Stimulated activated CD4-positive, alpha-beta T cell treated with anti-CD3 and anti-CD28 coated beads, Interleukin-2, amount 100 ng/mL, for 24 hours (primary cell): ENCODE measurements at places on chromosomes 13 and 19.

DNA sequence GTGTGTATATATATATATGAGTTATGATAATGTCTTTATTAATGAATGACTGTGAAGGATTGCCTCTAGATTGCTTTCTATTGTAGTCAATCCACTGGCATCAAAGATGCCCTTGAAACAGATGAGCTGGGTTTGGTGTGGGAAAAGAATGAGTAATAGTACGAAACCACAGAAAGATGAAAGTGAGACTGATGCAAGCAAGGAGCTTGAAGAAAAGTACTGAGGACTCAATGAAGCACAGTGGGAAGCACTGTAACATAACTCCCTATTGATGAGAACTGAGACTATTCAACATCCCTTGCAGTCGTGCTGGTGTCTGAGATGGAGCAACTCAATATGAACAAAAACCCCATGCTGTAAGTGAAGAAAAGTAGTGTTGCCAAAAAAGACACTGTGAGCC, 1794.2 kb downstream of the SLITRK5 start:
- no peak for DNase-seq

DNA sequence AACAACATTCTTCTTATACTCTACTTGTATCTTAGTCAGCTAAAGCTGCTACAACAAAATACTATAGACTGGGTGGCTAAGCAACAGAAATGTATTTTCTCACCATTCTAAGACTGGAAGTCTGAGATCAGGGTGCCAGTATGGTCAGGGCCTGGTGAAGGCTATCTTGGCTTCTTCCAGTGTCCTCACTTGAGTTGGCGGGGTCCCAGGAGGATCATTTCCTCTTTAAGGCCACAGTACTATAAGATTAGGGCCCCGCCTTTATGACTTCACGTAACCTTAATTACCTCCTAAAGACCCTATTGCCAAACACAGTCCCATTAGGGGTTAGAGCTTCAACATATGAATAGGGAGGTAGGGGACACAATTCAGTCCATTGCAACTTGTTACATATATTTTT, 30.7 kb upstream of the DOCK9 start:
- no peak for DNase-seq

DNA sequence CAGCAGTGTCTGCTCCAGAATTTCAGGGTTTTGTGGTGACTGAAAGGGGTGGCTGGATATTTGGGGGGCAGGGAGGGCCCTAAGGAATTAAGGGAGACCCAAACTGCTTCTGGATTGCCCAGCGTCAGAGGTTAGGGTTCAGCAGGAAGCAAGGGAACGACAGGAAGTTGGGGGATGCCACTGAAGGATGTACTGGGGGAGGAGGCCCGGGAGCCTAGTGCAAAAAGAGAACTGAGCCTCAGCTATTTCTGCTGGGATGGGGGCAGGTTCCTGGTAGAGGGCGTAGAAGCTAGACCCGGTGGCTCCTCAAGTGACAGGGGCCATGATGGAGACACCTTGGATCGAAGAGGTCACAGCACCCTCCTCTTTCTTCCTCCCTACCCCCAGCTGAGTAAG, 1.1 kb downstream of the CYP2S1 start:
- DNase-seq, result no peak

- no peak for DNase-seq
These were observed 20.3 kb downstream of the LYL1 start for GRCh38 chr19:13082192-13083007.

- no peak for DNase-seq
These were observed 9.8 kb downstream of the MVB12A start for GRCh38 chr19:17429641-17430113.

DNA sequence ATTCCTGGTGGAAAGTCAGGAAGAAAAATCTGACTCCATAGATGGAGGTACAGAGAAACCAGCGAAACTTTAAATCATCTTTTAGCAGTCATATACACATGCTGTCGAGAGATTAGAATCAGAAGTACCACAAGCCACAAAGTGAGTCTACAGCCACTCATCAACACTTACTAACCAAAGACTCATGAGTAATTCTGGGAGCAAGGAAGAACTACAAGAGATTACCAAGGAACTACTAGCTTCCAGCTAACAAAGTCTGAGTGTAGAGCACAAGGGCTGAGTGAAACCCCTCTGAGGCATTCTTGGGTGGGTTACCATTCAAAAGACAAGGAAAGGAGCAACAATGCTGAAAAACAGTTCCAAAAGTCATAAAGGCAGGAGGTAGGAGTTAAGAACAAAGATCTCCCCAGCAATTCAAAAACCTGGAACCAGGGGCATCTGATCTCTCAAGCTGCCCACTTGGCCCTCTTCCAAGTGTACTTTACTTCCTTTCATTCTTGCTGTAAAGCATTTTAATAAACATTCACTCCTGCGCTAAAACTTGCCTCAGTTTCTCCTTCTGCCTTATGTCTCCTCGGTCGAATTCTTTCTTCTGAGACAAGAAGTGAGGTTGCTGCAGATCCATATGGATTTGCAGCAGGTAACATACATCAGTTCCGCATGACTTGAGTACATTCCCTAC, 13.0 kb downstream of the RBM26 start:
- DNase-seq, result no peak

GRCh38 chr19:16571822-16572331, 338 bp downstream of the SLC35E1 start:
- peak; percentile 52 for DNase-seq

GRCh38 chr13:60417734-60418133, 20.7 kb downstream of the TDRD3 start:
- no peak for DNase-seq

DNA sequence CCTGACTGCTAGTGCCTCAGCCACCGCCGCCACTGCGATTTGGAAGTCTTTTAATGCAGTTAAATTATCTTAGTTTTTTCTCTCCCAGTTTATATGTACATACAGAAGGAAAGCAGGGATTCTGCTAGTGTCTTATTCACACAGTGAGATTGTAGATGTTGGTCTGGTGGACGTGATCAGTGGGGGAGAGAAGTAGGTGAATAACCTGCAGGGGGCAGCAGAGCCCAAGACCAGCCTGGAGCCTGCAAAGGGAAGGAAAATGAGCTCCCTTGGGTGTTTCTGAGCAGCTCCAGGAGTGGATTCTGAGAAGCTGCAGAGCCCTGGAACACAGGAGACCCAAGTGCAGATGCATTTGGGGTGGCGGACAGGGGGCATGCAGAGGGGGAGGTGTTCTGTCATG, 26.3 kb downstream of the ZNF844 start:
- DNase-seq, result peak; percentile 81

DNA sequence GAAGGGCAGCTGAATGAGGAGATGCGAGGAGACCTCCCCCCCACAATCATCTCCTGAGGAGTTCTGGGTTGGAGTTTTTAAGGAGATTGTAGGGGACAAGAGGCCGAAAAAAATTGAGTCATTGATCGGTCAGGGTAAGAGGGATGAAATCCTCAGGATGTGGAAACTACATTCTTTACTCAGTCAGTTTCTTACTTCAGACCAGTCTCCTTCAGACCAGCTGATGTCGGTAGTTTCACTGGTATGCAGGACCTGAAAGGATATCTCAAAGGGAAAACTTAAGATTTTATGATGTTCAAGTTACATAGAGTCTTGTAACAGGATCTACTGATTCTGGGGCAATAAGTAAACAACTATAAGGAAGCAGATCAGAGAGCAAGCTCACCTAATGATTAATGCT, 51.7 kb upstream of the RFXAP start:
- no peak for DNase-seq

- DNase-seq, result peak; percentile 72
These were observed 88.8 kb downstream of the GNG7 start for GRCh38 chr19:2613507-2614295.

DNA sequence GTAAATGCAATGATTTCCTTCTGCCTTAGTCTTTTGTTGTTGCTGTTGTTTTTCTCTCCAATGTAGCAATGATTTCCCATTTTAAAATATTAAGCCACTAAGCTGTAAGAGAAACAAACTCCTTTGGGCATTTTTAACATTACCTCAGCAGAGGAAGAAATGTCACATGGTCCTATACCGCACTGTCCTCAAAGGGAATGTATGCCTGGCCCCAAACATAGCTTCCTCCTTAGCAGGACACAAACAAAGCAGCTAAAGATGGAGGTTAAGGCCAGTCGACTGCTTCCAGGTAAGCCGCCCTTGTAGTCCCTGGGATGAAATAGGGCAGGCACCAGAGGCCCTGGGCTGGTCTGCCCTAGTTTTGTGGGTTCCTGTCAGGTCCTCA, 249.0 kb downstream of the TSHZ3 start:
- no peak for DNase-seq

- peak; percentile 57 for DNase-seq
These were observed 2.8 kb downstream of the S1PR5 start for GRCh38 chr19:10514211-10515145.

DNA sequence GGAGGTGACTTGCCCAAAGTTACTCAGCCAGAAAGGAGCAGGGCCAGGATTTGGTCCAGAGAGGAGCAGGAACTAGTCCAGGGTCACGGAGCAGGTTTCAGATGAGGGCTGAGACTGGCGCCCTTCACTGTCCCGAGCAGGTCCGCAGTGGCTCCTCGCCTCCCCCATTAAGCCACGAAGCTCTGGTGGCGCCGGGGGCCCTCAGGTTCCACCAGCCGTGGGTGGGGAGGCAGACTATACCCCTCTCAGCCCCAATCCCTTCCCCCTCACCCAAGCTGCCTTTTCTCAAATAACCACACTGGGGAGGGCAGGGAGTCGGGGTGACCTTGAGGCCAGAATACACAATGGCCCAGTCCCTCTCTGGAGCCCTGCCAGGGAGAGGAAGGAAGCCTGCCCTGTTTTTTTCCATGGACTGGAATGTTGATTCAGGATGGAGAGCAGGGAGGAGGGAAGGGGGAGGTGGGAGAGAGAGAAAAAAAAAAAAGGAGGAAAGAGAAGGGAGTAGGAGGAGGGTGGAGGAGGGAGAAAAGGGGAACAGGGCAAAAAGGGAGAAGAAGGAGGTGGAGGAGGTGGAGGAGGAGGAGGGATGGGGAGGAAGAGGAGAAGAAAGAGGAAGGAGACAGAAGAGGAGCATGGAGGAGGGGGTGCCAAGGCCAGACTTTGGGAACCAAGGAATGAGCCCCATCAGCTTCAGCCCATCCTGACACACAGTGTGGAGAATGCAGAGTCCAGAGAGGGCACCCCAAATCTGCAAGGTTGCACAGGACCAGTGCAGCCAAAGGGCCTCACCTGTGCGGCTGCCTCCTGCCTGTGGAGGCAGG, 19.7 kb downstream of the CEACAM16 start:
- no peak for DNase-seq

- no peak for DNase-seq
These were observed 92.6 kb downstream of the ENOX1 start for GRCh38 chr13:43694146-43694664.

GRCh38 chr19:17998827-17999150, 9.2 kb upstream of the ARRDC2 start:
- no peak for DNase-seq

GRCh38 chr19:45439190-45439568, 15.5 kb upstream of the ERCC1 start:
- no peak for DNase-seq

- DNase-seq, result no peak
These were observed 28.1 kb upstream of the WDR18 start for GRCh38 chr19:955803-956765.

DNA sequence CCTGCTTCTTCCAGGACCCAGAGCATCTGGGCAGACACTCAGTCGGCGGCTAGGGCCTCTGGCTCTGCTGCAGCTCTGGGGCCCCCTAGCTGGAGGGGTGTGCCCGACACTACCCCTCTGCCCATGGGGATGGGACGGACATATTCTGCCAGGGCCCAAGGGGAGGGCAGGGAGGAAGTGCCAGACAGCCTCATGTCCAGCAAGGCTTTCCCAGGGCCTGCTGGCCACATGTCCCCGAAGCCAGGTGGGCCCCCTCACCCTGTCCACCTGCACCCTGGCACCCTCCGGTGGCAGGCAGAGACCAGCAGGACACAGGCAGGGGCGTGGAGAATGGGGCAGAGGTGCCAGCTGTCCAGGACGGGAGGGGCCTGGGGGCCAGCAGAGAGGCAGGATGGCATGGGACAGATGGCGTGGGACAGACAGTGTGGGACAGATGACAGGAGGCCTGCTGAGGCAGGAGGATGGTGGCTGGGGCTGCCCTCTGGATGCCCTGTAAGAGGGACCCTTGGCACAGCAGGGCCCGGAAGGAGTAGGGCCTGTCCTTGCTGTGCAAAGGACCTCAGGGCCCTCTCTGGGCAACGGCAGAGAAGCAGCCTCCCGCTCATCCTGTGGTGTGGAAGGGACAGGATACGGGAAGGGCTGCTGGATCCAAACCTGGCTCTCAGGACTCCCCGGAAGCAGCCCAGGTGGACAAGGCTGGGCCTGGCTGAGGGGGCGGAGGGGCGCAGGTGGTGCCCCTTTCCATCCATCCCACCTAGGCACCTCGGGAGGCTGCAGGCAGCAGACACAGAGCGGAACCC, 29.1 kb downstream of the CEBPG start:
- DNase-seq, result no peak

DNA sequence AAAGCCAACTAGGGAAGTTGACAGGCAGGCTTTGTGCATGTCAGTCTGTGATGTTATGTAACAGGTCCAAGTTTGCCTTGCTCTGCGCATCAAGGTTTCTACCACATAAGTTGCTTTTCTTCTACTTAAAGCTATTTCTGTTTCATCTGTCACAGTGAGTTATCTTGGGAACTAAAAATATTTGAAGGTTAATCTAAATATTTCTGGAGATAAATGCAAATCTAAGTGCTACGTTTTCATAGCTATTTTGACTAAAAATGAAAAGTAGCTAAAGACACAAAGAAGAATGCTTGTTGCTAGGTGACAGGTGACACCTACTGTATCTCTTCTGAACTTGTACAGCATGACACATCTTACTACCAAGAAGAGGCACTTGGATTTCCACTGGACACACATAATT, 135.6 kb downstream of the KLF12 start:
- DNase-seq, result no peak
